Pancreas (tissue), 10 donors: ENCODE measurements at places on chromosomes 7 and 10.

DNA sequence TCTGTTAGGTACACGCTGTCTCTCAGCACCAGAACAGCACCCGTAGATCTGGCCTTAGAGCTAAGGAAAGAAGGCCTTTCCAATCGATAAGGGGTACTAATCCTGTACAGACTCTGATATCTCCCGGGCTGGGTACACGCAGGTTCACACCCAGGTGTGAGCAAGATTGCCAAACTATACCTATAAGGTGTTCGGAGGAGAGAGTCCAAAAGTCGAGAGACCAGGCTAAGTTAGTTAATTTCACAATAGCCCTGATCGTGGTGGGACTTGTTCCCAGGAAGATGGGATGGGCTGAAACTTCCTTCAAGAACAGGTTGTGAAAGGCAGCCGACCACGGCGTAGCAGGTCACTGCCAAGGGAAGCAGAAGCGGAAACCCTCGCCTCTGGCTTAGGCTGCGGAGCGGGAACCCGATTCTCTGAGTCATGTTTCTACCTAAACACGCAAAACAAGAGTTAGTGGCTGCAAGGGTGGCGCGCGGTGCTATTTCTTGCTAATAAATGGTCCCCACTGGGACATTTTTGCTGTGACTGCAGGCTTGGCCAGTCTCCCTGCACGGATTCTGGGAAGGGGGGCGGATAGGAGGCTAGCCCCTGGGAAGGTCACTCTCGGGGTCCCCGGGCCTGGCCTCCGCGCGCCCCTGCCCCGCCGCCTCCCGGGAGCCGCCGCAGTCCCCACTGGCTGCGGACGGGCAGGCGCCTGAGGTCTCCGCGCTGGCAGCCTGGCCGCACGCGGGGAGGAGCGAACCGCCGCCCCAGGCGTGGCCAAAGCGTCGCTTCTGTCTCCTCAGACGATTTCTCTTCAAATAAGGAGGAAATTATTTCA lies 75.4 kb upstream of the PDSS1 start:
- DNase-seq = peak; percentile 40

DNA sequence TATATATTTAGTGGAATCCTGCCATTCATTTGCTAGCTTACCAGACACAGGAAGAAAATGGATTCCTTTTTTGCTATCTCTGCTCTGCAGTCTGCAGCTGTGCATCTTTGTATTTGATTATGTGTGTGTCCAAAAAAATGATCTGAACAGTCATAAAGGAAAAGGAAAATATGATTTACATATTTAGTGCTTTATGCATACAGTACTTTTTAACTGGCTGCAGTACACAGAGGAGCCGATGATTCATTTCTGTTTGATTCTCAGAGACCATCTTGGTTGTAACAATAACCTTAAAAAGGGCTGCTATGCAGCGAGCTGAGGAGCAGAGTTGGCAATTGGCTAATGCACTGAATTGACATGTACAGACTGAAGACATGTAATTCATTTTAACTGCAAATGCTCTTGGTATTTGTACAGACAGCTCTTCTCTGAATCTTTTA lies 151.3 kb upstream of the FZD1 start:
- no peak for DNase-seq

GRCh38 chr7:27171325-27171636 lies 2.8 kb downstream of the HOXA10 start:
- DNase-seq = peak; percentile 17

- DNase-seq = no peak
Measured at GRCh38 chr10:23187155-23187554, 5.0 kb upstream of the PTF1A start.

DNA sequence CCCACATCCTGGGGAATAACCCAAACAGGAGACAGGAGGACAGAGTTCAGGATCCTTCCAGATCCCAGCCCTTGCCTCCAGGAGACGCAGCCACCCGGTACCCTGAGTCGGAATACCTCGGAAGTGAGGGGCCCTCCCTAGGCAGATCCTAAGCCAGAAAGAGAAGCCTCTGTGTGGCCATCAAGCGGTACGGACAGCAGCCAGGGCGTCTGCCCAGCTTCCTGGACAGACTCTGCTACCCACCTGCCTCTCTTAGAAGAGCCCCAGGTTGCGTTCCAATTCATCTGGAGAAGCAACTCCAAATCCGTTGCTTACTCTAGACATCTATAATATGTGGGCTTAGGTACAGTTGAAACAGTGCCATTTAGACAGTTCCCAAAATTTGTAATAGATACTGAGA lies 220.2 kb upstream of the SH2B2 start:
- DNase-seq = no peak

GRCh38 chr7:17671956-17672355 lies 268.3 kb downstream of the SNX13 start:
- no peak for DNase-seq

GRCh38 chr10:50044941-50045664 lies 22.7 kb upstream of the WASHC2A start:
- no peak for DNase-seq
